ENCODE measurements at places on chromosomes 2 and 18.

GRCh38 chr2:105291981-105292380 is 37.6 kb downstream of the TGFBRAP1 start:
- peak; percentile 11 for DNase-seq

DNA sequence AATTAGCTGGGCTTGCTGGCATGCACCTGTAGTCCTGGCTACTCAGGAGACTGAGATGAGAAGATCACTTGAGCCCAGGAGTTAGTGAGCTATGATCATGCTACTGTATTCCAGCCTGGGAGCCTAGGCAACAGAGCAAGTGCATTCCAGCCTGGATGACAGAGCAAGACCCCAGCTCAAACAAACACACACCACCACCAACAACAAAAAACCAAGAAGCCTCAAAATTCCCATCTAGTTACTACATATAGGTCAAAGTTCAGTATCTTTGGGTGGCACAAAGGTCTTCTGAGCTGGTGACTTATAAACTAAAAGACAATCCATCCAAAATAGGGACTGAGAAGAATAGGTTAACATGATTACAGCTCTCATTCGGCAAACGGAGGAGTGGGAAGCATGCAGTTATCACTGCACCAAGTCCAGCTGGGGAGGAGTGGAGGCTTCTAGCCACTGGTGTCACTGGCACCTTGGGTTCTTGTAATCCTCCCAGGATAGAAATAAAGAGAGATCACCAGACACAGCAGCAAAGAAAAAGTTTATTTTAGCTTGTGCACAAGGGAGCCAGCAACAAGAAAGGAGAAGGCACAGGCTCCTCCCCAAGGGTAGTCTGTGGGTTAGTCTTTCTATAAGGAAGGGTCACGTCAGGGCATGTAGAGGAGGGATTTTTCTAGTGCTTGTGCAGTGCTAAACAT is 57.4 kb downstream of the SH2D6 start:
- DNase-seq = no peak

- peak; percentile 88 for DNase-seq
These were observed 5.1 kb upstream of the DCC start for GRCh38 chr18:52334896-52335295.

DNA sequence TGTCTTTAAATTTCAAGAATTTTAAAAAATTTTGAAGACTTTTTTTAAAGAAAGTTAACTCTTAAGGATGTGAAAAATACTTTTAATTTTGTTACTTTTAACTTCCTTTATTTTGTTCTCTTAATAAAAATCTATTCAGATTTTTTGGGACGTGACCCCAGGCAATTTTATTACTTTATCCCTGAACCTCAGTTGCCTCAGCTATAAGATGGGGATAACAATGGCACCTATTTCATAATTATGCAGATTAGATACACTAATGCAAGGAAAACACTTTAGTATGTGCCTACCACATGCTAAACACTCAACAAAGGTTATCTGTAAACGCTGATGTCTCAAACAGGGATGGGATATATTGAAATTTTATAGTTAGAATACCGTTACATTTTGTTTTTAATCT is 1.5 kb upstream of the SCYGR1 start:
- no peak for DNase-seq

DNA sequence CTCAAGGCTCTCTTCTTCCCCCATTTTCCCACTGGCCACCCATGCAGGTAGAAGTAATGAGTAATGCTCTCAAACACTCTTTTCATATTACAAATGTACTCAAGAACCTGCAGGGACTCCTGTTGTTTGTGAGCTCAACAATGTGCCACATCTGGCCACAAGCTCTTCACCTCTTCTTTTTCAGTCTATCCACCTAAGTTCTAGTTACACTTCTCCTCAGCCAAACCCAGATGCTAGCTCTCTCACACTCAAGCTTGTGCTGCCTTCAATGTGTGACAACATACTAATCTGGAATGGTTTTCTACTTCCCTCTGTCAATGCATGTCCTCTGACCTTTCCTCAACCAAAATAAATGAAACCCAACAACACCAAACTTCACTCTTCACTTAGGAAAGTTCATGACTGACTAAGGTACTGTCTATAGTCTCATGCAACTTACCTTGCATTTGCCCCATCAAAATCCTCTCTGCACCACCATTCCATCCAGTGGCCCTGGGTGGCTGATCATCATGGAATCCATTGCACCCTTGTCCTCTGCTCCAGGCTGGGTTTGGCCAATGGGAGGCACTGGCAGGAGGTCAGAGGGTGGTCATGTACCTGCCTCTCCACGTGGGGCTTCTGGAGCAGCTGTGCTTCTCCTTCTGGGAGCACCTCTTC is 5.3 kb upstream of the IL18R1 start:
- no peak for DNase-seq

DNA sequence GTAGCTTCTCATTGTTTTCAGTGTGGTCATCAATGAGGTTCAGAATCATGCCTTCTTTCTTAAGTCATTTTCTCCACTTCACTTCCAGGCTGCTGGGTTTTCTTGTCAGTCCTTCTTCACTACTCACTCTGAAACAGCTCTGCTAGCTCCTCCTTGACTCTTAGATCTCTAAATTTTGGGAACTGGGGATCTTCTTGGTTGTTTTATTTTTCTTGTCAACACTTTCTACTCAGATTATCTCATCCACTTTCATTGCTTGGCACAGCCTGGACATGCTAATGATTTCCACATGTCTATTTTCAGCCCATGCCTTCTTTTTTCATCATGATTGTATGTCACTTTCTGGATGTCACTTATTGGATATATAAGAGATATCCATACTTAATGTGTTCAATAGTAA is 517.8 kb upstream of the DSEL start:
- peak; percentile 79 for DNase-seq

DNA sequence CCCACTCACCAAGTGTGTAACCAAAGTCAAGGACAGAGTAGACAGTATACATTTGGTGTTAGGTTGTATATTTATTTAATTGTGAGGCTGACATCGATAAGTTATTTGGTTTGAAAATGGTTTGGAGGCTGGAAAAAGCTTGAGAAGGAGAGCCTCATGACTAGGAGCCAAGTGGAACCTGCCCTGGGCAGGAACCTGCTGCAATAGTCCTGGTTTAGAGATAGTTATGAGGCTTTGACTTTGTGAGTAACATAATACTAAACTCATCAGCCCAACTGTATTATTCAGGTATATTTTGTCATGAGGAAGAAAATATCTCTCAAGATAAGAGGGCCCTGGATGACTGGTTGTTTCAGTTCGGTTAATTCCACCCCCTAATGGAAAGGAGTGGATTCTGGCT is 234.3 kb upstream of the CYRIA start:
- DNase-seq = no peak

- DNase-seq = no peak
These were observed at the start of gene SPHKAP for GRCh38 chr2:228181098-228182019. Gene SPHKAP (minus strand): TSS chr2:228181687. CDS start chr2:228181598, 89 bp downstream.

DNA sequence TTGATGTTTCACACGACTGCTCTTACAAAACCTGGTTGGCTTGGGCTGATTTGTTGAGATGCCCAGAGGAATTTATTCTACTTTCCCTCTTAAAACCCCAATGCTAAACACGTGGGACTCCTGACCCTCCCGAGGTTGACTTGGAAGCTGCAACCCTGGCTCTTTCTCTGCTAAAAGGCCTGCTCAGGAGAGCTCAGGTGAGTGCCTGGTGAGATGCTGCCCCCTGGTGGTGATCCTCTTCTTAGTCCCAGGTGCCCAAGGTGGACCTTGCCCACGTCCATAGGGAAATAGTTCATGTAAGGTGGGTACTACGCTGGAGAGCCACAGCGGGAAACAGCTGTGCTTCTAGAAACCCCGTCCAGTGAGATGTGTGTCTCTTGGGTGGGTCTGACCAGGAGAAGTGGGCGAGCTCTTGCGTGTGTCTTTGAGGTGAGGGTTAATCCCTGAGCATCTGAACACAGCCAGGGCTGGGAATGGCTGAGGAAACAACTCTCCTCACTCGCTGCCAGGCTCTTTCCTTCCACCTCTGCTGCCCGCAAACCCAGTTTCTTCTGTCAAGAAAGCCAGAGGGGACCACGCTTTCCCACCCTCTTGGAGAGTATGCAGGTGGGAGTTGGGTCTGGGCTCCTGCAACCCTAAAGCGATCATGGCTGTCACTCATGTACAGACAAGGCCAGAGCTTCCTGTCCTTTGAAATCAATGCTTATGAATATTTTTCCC is 25.5 kb upstream of the PXDN start:
- peak; percentile 48 for DNase-seq

GRCh38 chr2:138201286-138201685 is 237.0 kb downstream of the HNMT start:
- peak; percentile 13 for DNase-seq

- DNase-seq = no peak
These were observed 12.3 kb upstream of the NEU4 start for GRCh38 chr2:241796610-241797138.

DNA sequence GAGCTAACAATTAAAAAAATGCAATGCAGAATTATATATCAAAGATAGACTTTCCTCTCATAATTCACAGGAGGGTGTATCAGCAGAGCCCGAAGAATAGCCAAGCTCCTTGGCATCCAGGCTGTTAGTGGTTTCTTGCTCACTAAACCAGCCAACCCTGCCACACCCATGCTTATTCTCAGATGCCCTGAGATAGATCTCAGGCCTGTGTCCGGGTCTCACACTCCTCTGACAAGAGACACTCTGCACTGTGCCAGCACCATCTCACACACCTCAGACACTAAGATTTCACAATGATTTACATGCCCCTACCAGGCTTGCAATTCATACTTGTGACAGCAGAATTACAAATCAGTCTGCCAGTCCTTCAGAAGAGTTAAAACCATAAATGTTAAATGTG is 64.5 kb downstream of the OSBPL1A start:
- no peak for DNase-seq

GRCh38 chr2:203706403-203706802 is at the start of gene CD28:
Gene CD28 (plus strand): TSS chr2:203706639. CDS start chr2:203706697, 58 bp downstream.
- no peak for DNase-seq

- no peak for DNase-seq
These were observed 208.3 kb downstream of the ERBB4 start for GRCh38 chr2:212330263-212330662.

- no peak for DNase-seq
These were observed 52.7 kb downstream of the NAB1 start for GRCh38 chr2:190701586-190701985.

GRCh38 chr2:128474962-128475361 is 156.3 kb upstream of the HS6ST1 start:
- DNase-seq = no peak

DNA sequence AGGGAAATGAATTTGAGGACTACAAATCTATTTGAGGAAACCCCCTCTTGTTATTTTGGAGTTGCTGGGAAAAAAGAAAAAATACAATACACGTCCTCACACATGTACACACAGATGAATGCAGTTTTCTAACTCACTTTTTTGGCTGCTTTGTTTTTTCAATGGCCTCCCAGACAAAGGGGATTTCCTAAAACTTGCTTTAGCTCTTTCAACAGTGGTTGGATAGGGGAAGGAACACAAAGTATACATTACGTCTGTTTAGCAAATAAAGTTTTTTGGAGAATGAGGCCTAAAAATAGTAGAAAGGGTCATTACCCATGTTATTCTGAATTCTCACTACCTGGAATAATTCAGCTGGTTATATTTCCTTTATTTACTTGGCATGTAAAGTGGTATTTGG is 125.3 kb upstream of the ITGB6 start:
- DNase-seq = no peak

- DNase-seq = no peak
These were observed 12.5 kb upstream of the RAB31 start for GRCh38 chr18:9695605-9696004.

GRCh38 chr2:214575030-214575429 is 164.2 kb downstream of the VWC2L start:
- DNase-seq = no peak

DNA sequence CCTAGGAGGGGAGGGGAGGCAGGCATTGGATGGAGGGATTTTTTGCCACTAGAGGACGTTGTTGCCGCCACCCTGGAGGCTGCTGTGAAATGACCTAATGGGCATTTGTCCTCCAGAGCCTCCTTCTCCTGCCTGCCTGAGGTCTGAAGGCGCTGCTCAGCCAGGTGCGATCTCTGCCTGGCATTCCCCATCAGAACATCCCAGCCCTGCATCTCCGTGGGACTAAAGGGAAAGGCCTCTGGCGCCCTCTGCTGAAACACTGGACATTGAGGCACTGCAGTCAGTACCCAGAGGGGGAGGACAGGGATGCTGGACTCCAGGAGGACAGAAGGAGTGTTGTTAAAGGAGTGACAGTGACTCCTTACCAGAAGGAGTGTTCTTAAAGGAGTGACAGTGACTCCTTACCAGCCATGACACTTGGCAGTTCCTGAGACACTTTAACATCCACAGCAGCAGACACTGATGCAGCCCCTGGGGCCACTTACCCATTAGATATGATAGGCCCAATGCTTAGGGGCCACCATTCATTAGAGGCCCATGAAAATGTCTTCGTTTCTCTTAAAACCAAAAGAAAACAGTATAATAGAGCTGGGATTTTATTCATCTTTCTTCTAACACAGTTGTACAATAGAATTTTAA is 17.0 kb downstream of the THNSL2 start:
- peak; percentile 37 for DNase-seq

DNA sequence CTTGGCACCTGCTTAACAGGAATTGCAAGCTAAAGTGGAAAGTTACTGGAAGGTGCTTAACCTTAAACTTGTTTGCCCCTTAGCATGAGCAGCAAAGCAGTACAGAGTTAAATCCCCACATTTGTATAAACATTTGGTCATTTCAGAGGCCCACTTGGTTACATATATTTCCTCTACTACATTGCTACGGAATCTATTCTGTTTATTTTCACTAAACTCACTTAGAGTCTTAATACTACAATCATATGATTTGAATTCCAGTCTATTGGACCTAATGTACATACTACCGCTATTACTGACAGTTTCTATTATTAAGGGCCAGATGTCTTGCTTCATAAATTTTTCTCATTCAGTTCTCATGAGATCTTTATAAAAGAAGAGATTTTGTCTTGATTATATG is 1294.0 kb downstream of the LRP1B start:
- no peak for DNase-seq

GRCh38 chr2:86295066-86295465 is 42.4 kb downstream of the REEP1 start:
- DNase-seq = no peak

GRCh38 chr2:149061133-149061745 is 22.7 kb downstream of the LYPD6B start:
- peak; percentile 70 for DNase-seq

- DNase-seq = no peak
These were observed 103.1 kb downstream of the MSTN start for GRCh38 chr2:189959450-189959849.

DNA sequence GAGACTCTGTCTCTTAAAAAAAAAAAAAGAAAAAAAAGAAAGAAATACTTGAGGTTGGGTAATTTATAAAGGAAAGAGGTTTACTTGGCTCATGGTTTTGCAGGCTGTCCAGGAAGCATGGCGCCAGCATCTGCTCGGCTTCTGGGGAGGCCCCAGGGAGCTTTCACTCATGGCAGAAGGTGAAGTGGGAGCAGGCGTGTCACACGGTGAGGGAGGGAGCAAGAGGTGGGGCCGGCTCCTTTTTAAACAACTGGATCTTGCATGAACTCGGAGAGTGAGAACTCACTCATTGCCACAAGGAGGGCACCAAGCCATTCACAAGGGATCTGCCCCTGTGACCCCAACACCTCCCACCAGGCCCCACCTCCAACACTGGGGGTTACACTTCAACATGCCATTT is 30.6 kb downstream of the CYP26B1 start:
- no peak for DNase-seq

GRCh38 chr2:65199891-65200290 is 27.7 kb upstream of the ACTR2 start:
- DNase-seq = no peak
